ENCODE measurements at places on chromosomes 6 and 20. TPM values are rescaled to one million over a fixed set of nuclear protein-coding genes. Genes with fewer than 3 reads are reported as not detected.

DNA sequence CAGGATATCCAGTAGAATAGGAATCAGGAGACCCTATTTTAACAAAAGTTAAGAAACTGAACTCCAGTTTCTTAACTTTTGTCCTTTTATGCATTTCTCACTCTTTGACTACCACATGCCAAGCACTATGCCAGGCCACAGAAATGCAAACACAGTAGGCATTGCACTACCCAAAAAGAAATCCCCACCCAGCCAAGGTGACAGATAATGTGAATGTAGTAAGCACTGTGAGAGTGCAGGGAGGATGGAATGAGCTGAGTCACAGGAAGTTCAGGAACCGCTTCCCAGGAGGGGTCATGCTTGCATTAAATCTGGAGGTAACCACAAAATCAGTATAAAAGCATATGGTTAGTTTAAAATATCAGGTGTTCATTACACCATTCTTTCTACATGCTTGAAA is 20.1 kb upstream of the FAM83C start:
- no peak for DNase-seq

- DNase-seq, result no peak
Measured at GRCh38 chr6:26222571-26222970, 135.3 kb downstream of the HFE start.

GRCh38 chr6:82030761-82031503 is 216.6 kb downstream of the IBTK start:
- no peak for DNase-seq

GRCh38 chr20:43331906-43332305 is 125.8 kb upstream of the SRSF6 start:
- peak; percentile 11 for DNase-seq

DNA sequence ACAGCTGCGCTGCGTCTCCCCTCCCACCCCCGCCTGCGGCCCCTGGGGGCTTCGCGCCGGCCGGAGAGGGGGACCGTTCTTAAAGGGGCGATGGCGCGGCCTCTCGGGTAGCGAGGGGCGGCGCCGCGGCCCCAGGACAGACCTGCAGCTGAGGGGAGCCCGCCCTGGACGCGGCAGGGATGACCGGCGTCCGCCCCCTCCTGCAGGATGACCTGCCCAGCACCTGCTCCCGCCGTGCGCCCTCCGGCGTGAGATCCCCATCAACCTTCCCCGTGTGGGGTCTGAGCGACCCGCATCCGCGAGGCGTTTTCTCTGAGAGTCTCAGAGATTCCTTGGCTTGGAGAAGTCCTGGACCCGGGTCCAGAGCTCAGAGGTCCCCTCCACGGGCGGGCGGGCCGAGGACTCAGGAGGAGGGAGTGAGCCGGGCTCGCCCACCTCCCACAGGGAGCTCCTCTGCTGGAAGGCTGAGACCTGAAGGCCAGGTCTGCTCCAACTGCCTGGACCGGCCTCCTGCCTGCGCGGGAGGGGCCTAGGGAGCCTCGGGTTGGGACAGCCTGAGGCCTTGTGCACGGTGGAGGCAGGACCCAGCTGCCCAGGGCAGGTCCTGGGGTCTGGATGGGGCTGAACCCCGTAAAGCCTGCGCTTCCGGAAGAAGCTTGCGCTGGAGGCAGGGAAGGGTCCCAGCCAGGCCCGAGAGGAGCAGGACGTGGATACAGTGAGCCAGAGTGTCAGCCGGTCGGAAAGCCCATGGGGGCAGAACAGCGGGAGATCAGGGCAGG is 532 bp upstream of the NKAIN4 start:
- DNase-seq, result no peak

DNA sequence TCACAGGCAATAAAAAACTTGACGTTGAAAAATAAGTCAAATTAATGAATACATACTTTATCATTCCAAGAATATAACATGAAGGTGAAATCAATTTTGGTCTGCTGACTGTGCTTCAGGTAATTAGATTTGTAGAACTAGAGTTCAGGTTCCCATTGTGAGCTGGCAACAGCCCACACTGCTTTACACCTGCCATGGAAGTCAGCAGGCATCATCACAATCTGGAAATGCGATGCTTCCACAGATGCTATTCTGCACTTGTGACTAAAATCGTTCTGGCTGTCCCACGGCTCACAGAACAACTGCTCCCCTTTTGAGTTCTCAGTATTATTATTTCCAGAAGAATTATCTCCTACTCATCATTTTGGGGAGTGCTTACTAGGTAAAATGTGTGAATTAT is 62.6 kb upstream of the THEMIS start:
- no peak for DNase-seq

GRCh38 chr6:130019326-130020072 is 1.1 kb downstream of the L3MBTL3 start:
- peak; percentile 62 for DNase-seq

DNA sequence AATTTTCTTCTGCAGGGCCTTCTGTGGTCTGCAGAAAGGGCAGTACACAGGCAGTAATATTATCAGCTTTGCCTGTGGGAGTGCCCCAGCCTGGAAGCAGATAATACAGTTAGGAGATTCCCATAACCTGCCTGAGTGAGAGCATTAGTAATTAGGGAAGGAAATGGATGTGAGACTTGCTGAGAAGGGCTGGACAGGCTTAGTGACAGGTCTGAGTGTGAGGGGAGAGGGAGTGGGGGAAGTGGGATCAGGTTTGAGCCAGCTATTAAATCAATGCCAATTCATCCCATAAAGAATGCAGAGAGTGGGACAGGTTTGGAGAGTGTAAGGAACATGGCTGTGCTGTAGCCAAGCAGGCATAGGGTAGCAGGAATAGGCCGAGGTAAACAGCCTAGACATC is 10.1 kb upstream of the CFAP206 start:
- no peak for DNase-seq

DNA sequence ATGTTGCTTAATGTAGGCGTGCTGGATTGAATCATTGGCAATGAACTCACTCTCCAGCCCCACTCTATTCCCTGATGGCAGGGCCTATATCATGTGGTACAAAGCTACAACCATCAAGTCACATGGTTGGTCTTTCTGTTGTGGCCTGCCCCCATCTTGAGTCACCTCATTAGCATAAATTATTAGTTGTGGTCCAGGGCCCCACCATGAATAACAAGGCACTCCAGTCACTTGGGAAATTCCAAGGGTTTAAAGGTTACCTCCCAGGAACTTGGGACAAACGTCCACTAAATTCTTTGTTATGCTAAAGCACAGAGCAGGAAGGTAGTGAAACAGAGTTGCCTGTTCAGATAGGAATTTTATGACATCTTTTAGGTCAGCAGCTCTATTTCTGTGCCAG is 193.7 kb downstream of the SLC35F1 start:
- DNase-seq, result no peak

DNA sequence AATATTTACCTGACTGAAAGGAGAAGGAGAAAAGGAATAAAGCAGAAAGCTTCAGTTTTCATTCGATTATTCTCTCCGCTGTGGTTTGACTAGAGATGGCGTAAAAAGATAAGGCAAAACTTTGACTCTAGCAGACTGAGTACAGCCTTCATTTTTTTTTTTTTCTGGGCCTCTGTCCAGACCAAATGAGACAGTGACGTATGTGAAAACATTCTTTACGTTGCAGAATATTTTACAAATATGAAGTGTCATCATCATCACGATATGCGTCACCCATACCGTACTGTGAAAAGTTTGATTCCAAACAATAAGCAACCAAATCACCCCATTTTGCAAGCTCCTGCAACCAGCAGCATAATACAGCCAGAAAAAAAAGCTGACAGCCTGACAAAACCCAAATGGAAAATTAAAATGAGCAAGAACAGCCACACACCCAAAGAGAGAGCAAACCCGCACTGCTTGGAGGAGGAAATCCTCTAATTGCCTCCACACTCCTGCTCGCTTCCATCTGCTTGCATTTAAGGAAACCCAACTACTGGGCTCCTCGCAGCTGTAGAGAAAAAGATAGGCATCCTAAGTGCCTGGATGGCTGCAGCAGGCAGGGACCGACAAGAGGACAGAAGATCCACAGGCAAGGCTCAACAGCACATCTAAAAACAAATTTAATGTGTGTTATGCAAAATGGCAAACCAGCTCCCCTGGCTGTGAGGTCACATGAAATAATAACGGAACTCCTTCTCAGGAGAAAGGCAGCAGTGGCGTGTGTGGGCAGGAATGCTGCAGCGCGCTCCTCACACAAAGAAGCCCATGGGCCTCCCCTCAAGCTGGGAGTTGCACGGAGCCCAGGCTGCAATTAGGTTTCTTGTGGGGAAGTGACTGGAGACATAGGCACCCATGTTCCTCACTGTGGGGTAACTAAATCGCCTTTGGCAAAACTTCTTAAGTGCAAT is 113.1 kb downstream of the FYN start:
- DNase-seq, result no peak

DNA sequence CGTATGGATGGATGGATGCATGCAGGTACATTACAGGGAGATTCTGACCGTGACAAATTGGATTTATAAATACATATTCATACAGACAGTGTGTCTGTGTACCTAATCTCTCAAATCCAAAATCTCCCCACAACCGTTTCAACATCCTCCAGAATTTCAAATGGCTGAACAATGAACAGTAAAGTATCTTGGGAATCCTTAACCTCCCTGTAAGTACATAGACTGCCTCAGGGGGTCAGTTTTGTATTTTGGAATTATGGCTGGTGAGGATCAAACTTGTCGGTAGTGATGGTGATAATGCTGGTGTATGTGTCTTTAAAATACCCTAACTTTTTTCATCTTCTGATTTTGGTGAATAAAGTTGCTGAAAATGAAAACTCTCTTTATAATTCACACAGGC is 246.2 kb downstream of the FOXC1 start:
- DNase-seq, result no peak

GRCh38 chr6:134106702-134107101 is 54.3 kb upstream of the SLC2A12 start:
- DNase-seq, result no peak

GRCh38 chr6:79375635-79376337 is 141.3 kb upstream of the HMGN3 start:
- no peak for DNase-seq

DNA sequence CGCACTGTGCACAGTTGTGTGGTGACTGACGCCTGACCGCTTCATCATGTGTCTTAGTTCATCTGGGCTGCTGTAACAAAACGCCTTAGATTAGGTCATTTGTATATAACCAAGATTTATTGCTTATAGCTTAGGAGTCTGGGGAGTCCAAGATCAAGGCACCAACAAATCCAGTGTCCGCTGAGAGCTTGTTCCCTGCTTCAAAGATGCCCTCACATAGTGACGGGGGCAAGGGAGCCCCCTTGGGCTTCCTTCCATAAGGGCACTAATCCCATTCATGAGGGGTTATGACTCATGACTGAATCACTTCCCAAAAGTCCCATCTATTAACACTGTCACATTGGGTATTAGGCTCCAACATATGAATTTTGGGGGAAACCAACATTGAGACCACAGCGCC is 34.6 kb downstream of the CYP24A1 start:
- DNase-seq, result no peak

GRCh38 chr20:11540558-11540957 is 377.1 kb upstream of the BTBD3 start:
- no peak for DNase-seq

GRCh38 chr20:16119909-16120308 is 453.3 kb downstream of the KIF16B start:
- DNase-seq, result no peak

DNA sequence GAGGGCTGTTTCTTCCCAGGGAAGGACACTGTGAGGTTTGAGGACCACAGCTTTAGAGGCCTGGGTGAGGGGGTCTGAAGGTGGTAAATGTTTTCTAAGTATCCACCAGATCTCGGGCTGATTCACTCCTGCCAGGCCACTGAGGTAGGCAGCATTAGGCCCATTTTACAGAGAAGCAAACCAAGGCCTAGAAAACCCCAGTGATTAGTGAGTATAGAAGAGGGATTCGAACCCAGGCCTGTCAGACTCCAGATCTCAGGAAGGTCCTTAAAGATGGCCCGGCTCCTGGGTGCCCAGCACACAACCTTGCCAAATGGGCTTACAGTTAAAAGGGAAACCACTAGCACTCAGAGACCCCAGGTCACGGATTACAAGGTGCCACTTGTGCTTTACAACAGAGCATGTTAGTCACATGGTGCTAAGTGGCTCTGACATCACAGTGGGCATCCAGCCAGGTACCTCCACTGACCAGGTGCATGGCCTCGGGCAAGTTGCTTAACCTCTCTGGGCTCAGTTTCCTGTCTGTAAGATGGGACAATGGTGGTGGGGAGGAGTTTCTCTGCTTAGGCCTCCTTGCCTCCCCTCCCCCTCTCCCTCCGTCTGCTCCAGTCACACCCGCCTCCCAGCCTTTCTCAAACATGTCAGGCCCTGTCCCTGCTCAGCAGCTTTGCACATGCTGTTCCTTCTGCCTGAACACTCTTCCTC is 18.8 kb upstream of the SIRPA start:
- DNase-seq, result no peak

DNA sequence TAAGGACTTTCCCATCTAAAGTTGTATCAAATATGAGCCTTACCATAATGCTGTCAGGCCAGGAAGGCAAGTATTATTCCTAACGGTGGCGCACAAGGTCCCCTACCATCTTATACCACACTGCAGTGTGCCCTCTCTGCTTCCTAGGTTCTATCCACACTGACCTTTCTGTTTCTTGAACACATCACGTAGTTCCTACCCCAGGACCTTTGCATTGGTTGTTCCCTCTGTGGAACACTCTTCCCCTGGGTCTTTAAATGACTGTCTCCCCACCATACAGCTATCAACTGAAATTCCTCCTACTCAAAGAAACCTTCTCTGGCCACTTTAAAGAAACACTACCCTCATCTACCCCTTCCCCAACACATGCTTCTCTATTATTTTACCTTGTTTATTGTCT is 104.5 kb upstream of the SPACA1 start:
- no peak for DNase-seq

DNA sequence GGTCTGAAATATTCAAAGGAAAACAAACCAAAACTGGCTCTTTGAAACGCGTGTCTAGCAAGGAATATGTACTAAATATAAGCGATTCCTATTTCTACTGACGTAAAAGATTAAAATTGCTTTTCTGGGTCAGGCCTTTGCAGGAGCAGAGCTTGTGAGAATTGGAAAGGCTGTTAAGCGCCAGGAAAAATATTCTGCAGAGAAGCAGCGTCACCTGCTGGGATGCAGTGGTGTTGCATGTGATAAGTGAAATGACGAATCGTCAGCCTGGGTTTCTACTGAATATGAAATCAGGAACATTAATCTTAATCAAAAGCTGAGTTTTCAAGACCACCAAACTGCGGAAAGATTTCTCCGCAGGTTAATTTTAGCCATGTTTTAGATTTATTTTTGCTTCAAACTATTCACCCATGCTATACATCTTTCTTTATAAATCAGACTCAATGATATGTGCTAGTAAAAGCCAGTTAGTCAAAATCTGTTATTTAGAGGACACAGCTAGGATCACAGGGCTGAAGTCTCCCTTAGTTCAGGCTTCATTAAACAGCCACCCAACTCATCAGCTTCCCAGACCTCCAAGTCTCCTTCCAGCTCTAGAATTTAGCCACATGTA is 67.4 kb downstream of the ALDH8A1 start:
- peak; percentile 80 for DNase-seq

PRPH2 gene
- 3.5 TPM for total RNA-seq

FAM50B gene
- total RNA-seq, result 3.2 TPM

ZNF318 gene
- total RNA-seq, result 12.4 TPM

TRIM31 gene
- 182 TPM for total RNA-seq

RIMS1 gene
- total RNA-seq, result 0.53 TPM

BAG2 gene
- 2.3 TPM for total RNA-seq

BMP6 gene
- total RNA-seq, result 0.55 TPM

PHIP gene
- 19.3 TPM for total RNA-seq

IP6K3 gene
- total RNA-seq, result 0.67 TPM

BTNL2 gene
- total RNA-seq, result not detected

LRFN2 gene
- 0.14 TPM for total RNA-seq

DZANK1 gene
- 2.6 TPM for total RNA-seq

GNRH2 gene
- not detected for total RNA-seq

MAFB gene
- total RNA-seq, result 17.9 TPM

XKR7 gene
- total RNA-seq, result 0.09 TPM

Measured in mucosa of descending colon (tissue), 3 donors.